Stimulated activated CD8-positive, alpha-beta memory T cell treated with anti-CD3 and anti-CD28 coated beads, Interleukin-4, amount 100 ng/mL, for 4 hours (primary cell): ENCODE measurements at places on chromosomes 1 and 21.

DNA sequence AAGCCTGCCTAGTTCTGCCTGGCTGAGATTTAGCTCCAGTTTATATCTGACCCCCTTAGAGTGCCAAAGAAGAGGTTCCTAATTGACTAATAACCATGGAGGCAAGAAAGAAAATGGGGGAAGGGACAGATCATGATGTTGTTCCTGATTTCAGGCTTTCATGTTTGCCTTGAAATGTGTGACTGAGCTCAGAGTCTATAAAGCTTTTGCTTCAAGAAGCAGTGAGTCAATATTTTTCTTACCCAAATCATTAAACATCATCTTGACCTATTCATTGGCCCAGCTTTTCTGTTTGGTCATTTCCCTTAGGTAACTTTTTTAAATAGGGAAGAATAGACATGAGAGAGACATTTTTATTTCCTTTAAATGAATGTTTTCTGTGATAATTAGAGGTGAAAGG is 55.9 kb downstream of the HHAT start:
- no peak for DNase-seq

DNA sequence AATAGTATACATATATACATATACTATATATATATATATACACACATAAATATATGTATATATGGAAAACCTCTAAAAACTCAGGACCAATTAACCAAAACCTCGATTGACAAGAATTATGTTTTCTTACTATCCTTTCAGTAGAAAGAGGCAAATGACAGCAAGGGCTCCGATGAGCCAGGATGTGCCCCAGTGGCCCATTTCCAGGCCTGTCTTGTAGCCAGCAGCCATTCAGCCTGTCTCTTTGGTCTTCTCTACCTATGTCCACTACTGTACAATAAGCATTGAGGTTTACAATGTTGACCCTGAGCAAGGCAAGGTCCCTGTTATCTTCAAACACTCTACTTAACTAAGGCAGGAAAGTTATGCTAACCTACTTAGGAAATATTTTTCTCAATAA is 9.8 kb downstream of the KCNA2 start:
- DNase-seq: no peak

DNA sequence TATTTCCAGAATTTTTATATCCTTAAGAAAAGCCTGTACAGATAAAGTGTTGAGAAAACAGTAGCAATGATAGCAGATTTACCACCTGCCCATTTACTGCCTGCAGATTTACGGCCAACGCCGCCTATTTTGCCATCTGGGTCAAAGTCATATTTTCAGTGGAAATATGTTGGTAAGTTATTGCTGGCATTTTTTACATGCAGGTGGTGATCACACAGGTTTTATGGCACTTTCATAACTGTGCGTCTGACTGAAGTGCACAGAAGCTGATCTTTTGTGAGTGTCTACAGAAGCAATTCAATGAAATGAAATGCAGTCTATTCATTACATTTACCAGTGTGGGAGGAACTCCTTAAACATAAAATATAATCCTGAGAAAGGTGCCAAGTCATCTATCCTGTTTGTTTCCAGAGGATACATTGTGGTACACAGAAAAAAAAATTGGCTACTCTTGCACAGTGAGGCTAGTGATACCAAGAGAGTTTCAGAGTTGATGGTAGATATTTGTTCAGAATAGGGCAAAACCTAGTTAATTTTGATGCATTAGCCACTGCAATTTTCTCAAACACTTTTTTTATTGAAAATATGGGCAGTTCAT is 458.5 kb downstream of the NEGR1 start:
- no peak for DNase-seq

- no peak for DNase-seq
Observed at GRCh38 chr1:72434070-72434469, 151.7 kb upstream of the NEGR1 start.

GRCh38 chr1:204994086-204994862 is 48.7 kb upstream of the CNTN2 start:
- DNase-seq: no peak

- no peak for DNase-seq
Observed at GRCh38 chr21:36661511-36662309, 37.2 kb upstream of the SIM2 start.
